GM12892 (cell line): ENCODE measurements at places on chromosomes 6 and 20.

GRCh38 chr6:71737953-71738352, 148.4 kb upstream of the RIMS1 start:
- no peak for DNase-seq

GRCh38 chr20:32777177-32777956, 15.2 kb downstream of the DNMT3B start:
- no peak for DNase-seq

DNA sequence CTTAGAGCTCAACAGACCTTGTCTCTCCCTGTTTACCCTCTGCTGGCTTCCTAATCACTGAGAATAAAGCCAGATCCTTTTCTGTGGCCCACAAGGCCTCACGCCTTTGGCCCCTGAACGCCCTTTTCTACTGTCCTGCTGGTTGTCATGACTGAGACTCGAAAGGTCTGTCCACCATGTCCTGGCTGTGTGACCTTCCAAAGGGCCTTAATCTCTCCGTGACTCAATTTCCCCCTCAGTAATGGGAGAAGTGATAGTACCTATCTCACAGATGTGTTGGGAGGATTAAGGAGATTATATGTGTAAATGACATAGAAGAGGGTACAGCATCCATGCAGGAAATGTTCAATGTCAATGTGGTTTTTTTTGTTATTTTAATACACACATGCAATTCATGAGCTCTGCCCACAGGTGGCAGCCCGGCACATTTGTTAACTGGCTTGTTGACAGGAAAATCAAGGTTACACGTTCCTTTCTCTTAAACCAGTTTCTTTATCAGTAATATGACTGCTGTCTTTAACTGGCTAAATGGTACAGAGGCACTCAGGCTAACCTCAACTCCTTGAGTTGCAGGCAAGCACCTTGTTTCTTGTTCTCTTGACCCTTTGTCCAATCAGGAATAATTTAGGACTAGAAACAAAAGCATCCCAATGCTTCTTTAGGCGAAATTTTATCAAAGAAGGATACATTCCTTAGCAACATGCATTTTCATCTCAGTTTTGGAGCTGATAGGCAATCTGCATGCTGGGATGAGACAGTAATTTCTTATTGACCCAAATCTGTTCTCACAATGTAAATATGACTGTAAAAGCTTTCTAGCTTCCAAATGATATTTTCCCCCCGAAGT, 16.6 kb downstream of the SLC22A1 start:
- DNase-seq, result no peak

DNA sequence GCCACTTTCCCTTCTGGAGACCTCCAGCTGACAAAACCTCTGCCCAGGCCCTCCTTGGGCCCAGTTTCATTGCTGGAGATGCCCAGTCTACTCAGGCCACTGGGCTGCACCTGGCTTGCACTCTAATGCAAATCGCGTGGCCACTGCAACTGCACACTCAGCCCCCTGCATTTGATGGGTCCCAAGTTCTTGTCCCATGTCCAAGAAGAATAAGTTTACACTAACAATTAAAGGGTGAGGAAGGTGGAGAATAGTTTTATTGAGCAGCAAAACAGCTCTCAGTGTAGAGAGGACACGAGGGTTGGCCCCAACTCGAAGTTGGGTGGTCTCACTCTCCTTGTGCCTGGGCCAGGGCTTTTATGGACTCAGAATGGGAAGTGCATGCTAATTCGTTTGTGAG, 31.9 kb upstream of the THEMIS start:
- DNase-seq, result no peak

DNA sequence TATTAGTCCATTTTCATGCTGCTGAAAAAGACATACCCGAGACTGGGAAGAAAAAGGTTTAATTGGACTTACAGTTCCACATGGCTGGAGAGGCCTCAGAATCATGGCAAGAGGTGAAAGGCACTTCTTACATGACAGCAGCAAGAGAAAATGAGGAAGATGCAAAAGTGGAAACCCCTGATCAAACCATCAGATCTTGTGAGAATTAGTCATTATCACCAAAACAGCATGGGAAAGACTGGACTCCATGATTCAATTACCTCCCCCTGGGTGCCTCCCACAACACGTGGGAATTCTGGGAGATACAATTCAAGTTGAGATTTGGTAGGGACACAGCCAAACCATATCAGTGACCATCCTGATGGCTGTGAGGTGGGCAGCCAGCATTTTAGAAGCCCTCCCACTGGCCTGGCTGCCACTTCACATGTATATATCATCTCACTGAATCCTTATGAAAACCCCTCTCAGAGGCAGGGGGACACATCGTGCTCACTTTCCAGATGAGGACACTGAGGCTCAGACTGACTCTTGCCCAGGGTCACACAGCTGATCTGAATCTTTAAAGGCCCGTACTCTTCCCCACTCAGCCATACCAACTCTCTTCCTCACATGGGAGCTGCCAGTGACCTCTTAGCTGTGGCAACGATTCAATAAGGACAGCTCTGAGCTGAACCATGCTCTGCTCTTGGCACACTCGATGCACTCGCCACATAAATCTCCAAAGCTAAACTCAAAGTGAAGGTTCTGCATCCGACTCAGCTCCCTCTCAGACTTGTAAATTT, 25.7 kb downstream of the BMP7 start:
- no peak for DNase-seq

DNA sequence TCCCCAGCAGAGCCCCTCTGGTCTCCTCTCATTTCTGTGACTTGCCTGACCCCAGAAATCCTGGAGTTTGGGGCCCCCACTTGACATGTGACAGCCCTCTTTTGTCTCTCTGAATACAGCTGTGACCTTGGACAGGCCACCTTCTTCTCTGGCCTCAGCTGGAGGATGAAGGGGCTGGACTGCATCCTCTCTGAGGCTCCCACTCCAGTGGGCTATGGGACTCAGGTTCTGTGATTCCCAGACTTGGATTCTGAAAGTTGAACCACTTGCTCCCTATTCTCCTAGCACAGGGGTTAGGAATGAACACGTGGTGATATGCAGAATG, 9.1 kb downstream of the BPIFB3 start:
- no peak for DNase-seq

DNA sequence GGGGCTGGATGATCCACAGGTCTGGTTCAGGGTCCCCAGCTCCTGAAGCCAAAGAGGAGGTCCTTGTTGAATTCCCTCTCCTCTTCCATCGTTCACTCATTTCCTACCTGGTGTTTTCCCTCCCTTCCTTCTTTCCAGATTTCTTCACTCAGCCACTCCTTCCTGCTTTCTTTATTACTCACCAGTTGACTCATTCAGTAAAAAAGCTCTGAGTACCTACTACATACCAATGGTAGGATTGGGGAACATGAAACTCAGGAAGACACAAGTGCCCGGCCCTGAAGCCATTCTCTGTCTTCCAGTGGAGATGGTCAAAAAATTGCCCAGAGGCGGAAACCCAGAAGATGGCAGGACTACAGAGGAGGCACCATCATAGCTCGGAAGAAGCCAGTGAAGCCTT, 11.9 kb upstream of the NSFL1C start:
- no peak for DNase-seq

GRCh38 chr6:119207971-119208725, 129.7 kb upstream of the FAM184A start:
- no peak for DNase-seq
